ENCODE measurements at places on chromosomes 6 and 20.

DNA sequence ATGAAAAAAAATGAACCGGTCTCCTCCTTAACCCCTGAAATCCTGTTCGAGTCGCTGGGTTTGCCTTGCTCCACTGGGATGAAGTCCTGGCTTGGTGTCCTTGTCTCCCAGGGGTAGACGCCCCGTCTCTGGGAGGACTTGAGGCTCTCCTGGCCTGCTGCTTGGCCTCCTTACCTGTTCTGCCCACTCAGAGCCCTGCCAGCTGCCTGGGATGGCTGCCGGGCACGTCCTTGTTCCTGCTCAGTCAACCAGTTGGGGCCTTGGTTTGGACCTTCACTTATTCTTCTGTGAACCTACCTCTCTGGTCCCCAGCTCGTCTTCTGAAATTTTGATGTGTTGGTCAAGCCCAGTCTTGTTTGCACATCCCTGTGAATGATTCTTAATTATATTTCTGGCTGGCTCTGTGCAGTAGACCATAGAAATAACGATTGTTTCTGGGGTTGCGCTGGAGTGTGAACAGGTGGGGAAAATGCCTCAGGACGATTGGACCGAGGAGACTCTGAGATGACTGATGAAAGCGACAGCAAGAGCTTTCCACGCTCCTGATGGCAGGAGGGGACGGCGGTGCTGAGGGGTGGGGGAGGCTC, 126.5 kb upstream of the ESR1 start:
- no peak for DNase-seq

DNA sequence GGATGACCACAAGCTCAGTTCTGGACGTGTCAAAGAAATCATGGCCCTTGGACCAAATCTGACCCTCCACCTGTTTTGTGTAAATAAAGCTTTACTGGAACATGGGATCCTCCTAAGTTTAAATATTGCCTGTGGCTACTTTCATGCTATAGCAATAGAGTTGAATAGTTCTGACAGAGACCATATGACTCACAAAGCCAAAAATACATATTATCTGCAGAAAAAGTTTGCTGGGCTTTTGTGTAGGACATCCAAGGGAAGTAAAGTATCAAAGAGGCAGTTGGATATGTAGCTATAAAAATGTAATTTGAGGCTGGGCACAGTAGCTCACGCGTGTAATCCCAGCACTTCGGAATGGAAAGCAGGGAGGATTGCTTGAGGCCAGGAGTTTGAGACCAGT, 78.9 kb downstream of the TOX2 start:
- no peak for DNase-seq

DNA sequence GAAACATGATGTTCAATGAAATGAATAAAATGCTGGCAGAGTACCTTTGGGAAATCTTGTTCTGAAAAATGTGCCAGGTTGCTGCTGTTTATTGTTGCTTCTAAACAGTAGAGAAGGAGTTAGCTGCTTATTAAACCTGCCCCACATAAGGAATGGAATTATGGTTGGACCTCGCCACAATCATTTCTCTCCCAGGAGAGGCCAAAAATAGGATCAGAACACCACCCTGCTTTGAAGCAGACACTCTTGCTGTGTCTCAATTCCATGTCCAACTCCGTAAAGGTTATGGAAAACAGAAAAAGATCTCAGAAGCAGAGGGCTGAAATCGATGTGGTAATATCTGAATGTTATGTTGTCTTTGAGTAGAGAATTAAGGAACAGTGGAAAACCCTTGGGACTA, 27.9 kb downstream of the AFG1L start:
- DNase-seq = no peak

DNA sequence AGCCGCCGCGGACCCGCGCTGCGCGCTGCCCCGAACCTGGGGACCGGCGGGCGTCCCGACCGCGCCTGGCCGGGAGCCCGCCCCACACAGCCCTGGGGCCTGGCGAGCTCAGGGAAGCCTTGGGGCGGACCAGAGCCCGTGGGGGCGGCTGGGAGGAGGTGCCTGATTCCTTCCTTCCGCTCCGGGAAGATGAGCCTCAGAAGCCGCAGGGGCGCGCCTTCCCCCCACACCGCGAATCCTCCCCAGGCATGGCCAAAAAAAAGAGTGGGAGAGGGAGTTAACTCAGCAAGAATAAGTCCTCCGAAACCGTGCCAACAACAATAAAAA, at the start of gene CBLN4:
Gene CBLN4, minus strand, starts transcription at position 131 of the 327 bp plus-strand sequence. CDS start 1,348 bp downstream, outside the sequence.
- DNase-seq = no peak

- no peak for DNase-seq
Measured at GRCh38 chr6:109770779-109771178, 79.7 kb downstream of the FIG4 start.

- no peak for DNase-seq
Measured at GRCh38 chr6:68572525-68572924, 62.6 kb upstream of the ADGRB3 start.

DNA sequence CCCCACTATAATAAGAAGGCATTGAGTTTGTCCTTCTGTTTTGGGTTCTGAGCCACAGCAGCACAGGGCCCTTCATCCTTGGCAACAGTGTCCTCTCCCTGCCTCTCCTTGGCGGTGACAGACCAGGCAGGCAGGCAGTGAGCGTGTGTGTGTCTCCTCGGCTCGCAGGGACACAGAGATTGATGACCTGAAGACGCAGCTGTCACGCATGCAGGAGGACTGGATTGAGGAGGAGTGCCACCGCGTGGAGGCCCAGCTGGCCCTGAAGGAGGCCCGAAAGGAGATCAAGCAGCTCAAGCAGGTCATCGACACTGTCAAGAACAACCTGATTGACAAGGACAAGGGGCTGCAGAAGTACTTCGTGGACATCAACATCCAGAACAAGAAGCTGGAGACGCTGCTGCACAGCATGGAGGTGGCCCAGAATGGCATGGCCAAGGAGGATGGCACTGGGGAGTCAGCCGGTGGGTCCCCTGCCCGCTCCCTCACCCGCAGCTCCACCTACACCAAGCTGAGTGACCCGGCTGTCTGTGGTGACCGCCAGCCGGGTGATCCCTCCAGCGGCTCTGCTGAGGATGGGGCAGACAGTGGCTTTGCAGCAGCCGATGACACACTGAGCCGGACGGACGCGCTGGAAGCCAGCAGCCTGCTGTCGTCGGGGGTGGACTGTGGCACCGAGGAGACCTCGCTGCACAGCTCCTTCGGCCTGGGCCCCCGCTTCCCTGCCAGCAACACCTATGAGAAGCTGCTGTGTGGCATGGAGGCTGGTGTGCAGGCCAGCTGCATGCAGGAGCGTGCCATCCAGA, 24.0 kb downstream of the SDCBP2 start:
- no peak for DNase-seq

GRCh38 chr6:169248521-169248971, 5.1 kb downstream of the THBS2 start:
- no peak for DNase-seq

DNA sequence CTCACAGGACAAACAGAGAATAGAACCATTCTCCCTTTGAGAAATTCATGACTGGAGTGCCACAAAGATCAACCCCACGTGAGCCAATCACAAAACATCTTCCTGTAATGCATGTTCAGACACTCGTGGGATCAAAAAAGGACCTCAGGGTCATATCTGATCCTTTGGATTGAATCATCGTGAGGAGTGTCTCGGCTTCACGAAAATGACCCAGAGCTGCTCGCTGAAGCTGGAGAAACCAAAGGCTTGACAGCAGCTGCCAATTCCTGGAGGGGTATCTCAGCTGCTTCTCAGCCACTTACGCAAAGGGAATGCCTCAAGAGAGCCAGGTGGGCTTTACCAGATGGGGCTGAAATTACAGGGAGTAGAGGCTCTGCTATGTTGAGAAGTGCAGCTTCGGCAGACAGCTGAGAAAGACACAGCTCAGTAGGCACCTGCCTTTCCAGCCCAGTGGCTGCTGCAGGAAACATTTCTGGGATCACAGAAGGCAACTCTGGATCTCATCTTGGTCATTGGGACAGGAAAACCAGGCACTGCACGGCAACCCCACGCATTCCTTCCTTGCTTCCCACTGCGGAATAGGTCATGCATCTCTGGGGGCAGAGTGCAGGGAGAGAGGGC, 813.1 kb downstream of the KIF16B start:
- DNase-seq = no peak

- no peak for DNase-seq
Measured at GRCh38 chr20:14375416-14375985, 38.1 kb upstream of the FLRT3 start.

DNA sequence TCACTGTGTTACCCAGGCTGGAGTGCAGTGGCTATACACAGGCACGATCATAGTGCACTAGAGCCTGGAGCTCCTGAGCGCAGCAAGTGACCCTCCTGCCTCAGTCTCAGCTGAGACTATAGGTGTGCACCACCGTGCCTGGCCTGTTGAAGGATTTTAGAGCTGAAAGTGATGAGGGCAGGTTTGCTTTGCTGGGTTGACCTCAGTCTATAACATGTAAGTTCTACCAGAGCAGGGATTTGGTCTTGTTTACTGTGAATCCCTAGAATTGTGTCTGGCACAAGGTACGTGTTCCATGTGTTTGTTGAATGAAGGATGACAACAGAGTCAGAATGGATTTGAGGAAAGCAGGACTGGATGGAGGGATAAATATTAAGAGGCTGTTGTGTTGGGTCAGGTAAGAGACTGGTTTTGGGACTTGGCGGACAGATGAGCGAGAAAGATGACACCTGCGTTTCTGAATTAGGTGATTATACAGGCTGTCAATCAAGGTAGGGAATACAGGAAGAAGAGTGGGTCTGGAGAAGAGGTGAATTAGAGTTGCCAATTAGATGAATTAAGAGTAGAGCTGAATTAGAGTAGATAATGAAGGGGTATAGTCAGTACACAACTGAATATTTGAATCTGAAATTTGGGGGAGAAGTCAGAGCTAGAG, 6.5 kb downstream of the ASXL1 start:
- DNase-seq = no peak

DNA sequence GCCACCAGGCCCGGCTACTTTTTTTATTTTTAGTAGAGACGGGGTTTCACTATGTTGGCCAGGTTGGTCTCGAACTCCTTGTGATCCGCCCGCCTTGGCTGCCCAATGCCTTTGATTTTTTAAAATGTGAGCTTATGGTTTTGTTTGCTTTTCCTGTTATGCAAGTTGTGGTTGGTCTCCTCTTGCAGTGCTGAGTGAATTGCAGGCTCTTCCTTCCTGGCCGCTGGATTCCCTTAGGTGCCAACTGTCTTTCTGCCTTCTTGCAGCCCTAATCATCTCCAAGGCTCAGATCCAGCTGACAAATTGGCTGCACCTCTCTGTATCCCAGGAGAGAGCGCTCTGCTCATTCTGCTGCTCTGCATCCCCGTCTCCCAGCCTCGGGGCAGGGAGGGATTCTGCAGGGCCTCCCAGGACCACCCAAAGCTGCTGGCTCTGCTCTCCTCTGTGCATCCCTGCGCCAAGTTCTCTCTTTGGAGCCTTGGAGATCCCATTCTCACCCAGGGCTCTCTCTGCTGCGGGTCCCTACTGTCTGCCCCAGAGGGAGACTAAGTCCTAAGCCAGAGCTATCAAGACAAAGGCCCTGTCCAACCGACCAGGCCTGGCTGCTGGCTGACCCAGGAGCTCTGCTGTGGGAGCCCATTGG, 14.1 kb upstream of the EMILIN3 start:
- no peak for DNase-seq

DNA sequence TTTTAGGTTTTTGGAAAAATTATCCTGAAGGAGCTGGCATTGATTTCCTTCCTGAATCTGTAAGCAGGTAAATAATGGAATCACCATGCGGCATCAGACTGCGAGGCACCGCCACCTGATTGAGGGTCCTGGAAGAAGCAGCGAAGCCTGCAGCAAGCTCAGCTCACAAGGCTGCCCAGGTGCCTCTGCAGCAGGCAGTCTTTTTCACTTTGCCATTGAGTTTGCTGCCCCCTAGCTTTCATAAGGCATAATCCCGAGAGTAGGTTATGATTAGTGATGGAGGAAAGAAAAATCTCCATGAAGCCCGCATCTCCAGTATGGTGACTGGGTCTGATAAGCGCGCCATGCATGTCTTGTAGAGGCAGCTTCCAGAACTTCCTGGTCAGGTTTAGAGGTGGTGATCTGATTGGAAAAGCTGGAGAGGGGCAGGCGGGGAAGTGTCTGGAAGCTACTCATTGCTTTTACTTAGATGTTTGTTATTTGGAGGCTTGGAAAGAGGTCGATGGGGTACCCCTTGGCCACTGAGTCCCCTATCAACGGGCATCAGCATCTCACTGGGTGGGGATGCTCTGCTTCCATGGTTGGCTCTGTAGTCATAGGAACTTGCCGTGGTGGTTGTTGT, 26.7 kb downstream of the IYD start:
- DNase-seq = no peak

- no peak for DNase-seq
Measured at GRCh38 chr6:163645560-163645959, 231.0 kb downstream of the QKI start.

DNA sequence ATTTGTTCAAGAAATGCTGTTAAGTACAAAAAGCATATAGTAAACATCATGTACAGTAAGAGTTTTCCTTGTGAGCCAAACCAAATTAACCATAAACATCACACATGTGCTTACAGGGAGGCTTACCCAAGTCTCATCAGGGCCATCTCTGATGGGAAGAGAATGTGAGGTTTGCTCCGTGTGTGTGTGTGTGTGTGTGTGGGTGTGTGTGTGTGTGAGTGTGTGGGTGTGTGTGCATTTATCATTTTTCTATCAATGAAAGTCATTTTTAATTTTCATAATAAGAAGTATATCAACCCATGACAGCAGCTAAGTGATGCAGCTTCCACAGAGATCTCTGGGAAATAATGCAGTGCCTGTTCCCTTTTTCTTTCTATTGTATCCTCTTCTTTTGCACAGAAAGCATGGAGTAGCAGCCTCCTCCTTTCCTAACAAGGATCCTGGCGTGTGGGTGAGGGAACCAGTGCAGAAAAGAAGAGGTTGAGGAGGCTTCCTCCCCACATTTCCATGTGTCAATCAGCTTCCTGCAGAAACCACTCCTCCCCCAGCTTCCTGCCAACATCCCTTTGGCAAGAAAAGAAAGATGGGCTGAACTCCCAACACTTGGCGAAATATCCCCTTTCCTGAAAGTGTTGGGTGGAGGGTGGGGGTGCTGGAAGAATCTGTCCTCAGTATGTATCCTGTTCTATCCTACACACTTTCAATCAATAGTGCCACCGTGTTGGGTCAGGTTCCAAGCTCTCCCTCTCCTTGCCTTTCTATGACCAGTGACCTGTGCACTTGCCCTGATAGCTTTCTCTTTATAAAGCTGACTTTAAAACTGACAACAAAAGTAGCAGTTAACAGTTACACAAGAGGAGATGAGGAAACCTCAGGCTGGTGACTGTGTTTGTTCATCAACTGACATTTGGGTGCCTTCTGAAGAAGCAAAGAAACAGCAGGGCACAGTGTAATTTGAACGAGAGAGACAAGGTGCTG, 251.8 kb upstream of the CITED2 start:
- DNase-seq = no peak

- no peak for DNase-seq
Measured at GRCh38 chr20:11137688-11138087, 463.9 kb upstream of the JAG1 start.

GRCh38 chr6:106339334-106340029, 13.9 kb upstream of the ATG5 start:
- DNase-seq = no peak

- DNase-seq = no peak
Measured at GRCh38 chr20:24658920-24659660, 189.7 kb downstream of the SYNDIG1 start.

Measured in activated T-helper 1 cell treated with Interleukin-2 at 50 U/mL for 16 hours (primary cell).